Fibroblast of skin of right biceps (primary cell): ENCODE measurements at places on chromosomes 5 and 9.

DNA sequence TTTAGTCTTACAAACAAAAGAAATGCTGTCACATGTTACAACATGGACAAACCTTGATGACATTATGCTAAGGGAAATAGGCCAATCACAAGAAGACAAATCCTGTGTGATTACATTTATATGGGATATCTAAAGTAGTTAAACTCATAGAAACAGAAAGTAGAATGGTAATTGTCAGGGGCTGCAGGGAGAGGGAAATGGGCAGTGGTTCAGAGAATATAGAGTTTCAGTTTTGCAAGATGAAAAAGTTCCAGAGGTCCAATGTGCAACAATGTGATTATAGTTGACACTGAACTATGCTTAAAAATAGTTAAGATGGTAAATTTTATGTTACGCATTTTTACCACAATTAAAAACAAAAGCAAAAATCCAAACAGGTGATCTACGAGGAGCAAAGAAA, 265.5 kb downstream of the NDUFS4 start:
- no peak for DNase-seq

- DNase-seq = peak; percentile 22
These were observed 3.4 kb downstream of the SLC38A9 start for GRCh38 chr5:55708732-55709131.

- peak; percentile 68 for DNase-seq
These were observed 284.3 kb downstream of the ARHGAP26 start for GRCh38 chr5:143054480-143054941.

DNA sequence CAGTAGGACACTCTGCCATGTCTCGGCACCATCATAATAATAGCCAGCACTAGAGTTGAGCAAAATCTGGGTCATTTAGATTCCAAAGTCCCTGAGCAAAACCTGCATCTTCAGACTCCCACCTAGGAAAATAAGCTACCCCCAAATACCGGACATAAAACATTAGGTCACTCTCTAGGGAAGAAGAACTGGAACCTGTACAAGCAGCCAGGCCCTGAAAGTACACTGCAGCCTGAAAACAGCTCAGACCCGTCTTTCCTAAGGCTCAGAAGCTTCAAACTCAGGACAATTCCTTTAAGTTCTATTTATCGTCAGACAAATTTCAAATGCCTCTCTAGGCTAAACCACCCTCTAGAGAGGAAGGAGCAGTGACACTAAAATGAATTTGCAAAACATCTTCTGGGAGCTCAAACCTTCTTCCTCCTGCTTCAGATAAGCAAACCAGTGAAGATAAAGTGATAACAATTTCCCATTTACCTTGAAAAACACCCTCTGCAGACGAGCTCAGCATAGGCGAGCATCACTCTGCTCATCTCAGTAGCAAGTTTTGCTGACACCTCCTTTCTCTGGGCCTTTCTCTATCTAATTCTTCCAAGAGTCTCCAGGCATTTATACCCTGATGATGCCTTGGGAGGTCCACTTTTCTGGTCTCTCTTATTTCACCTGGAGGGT, 34.0 kb downstream of the ADAM19 start:
- no peak for DNase-seq

DNA sequence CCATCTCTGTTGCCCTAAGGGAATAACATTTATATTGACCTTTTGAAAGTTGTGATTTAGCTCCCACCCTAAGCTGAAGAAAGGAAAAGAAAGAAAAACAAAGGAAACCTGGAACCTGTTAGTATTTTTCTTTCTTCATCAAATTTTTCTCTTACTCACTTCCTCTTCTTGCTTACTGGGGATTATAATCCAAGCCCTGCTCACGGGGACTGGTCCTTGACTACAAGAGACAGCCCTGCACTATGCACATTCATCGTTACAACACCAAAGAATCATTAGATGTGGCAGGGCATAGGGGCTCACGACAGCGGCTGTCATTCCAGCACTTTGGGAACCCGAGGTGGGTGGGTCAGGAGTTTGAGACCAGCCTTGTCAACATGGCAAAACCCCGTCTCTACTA, 37.8 kb upstream of the LPAR1 start:
- no peak for DNase-seq

DNA sequence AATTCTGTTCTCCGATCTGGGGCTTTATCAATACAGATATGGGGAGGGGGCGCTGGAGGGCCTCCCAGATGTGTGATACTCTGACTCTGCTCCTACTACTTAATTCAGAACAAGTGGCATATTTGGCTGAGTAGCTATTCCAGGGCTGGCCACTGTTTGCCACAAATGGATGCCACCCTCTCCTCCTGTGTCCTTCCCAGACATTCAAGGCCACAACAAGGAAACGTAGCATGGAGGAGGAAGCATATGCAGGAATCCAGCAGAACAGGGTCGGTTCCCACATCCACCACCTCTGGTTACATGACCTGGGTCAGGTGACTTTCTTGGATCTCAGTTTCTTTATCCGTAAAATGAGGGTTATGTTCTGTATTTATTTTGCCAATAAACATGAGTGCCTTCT, 131.0 kb downstream of the GOLPH3 start:
- no peak for DNase-seq

- peak; percentile 46 for DNase-seq
These were observed 78.8 kb downstream of the ADAMTS2 start for GRCh38 chr5:179266291-179267070.

- no peak for DNase-seq
These were observed 144.7 kb downstream of the GABBR2 start for GRCh38 chr9:98563988-98564387.

DNA sequence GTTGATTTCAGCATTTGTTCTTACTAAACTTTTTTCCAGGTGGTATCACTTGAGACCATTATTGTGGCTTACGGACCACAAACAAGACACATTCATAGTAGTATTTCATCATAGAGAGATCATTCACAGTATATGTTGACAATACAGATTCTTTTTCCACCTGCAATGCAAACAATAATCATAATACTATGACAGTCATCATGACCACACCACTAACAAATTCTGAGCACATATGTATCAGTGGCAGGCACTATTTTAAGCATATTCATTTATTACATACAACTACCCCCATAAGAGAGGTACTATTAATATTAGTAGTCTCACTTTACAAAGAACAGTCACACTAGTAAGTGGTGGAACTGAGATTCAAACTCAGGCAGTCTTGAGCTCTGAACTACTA, 31.0 kb upstream of the C9orf40 start:
- DNase-seq = no peak

DNA sequence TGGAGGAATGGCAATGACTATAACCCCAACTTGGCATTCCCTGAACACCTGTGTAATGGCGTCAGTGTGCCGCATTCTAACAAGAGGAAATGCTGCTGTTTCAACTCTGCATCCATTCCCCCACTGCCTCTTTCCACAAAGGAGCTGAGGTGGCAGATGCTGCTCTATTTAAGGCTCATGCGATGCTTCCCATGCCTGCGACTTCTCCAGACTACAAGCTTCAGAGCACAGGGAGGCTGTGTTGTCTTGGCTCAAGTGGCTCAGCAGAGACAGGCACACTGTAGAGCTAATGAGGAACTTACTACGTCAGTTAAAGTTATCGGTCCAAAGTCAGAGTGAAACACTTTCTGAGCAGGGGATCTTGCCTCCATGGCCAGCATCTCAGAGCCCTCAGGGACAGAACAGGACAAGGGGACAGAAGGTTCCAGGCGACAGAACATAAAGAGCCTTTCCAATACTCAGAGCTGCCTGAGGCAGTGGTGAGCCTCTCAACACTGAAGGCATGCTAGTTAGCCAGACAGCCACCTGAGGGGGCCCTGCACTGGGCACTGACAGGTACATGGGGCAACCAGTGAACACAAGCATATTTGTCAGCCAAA, 21.8 kb downstream of the TNIP1 start:
- no peak for DNase-seq

GRCh38 chr9:12538842-12539579, 154.2 kb upstream of the TYRP1 start:
- no peak for DNase-seq

- peak; percentile 49 for DNase-seq
These were observed 82.1 kb downstream of the SLIT3 start for GRCh38 chr5:169218861-169219260.

DNA sequence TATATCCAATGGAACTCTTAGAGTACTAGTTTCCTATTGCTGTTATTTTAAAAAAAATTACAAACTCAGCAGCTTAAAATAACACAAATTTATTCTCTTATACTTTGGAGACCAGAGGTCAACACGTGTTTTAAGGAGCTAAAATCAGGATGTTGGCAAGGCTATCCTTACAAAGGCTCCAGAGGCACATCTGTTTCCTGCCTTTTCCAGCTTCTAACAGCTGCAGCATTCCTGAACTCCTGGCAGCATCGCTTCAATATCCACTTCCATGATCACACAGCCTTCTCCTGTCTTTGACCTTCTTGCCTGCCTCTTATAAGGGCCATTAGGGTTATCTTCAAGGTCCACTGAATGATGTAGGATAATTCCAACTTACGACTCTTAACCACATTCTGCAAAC, 92.2 kb upstream of the CCNG1 start:
- no peak for DNase-seq

GRCh38 chr9:36950389-36950788, 83.7 kb downstream of the PAX5 start:
- no peak for DNase-seq

GRCh38 chr5:43038496-43038989, 1.6 kb downstream of the ANXA2R start:
- peak; percentile 63 for DNase-seq

GRCh38 chr5:154191467-154192261, 1.1 kb downstream of the GALNT10 start:
- peak; percentile 56 for DNase-seq

DNA sequence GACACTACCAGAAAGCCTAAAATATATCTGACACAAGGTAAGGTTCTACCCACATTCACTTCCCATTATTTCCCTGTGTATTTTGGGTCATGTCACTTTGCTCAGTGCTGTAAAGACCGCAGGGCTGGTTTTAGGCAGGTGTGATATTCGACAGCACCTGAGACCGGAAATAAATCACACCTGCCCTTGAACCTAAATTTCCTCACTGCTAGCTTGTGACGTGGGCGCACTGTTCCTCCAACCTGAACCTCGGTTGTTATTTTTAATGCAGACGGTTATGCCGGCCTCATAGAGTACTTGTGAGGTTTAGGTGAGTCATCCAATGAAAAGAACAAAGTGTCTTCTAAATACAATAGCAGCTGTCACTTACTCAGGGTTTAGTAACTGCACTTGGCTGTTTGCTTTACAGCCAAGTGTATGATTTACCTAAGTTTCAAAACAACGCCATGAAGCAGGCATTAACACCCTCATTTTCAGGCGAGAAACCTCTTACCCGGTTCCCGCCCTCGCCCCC, 20.7 kb upstream of the ZNF782 start:
- peak; percentile 8 for DNase-seq

DNA sequence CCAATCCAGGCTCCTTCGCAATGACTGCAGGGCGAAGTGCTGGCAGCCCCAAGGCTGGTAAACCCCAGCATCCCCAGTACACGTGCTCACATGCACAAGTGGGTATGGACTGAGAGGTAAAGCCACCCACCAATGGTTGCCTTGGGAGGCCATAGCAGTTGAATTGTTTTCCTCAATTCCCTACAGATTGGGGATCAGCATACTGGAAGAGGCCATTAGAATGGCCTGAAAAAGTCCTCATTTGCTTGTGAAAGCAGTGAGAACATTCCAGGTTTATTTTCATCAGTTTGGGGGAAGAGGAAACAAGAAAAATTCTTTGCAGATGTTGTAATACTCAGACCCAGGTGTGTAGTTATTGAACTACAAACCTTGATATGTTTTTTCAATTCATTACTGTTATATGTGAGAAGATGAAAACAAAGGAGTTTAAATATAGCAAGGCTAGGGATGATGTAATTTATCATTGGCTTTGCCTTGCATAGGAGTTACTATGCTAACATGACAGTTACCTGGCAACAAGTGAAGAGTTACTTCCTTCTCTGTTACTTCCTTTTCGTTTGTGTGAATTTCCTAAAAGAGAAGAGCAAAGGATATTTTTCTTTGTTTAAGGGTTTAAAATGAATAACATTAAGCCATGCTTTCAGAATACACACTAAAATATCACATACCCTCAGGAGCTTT, 36.4 kb downstream of the MTMR12 start:
- peak; percentile 51 for DNase-seq

- no peak for DNase-seq
These were observed 215.1 kb upstream of the DAPK1 start for GRCh38 chr9:87282538-87282937.

DNA sequence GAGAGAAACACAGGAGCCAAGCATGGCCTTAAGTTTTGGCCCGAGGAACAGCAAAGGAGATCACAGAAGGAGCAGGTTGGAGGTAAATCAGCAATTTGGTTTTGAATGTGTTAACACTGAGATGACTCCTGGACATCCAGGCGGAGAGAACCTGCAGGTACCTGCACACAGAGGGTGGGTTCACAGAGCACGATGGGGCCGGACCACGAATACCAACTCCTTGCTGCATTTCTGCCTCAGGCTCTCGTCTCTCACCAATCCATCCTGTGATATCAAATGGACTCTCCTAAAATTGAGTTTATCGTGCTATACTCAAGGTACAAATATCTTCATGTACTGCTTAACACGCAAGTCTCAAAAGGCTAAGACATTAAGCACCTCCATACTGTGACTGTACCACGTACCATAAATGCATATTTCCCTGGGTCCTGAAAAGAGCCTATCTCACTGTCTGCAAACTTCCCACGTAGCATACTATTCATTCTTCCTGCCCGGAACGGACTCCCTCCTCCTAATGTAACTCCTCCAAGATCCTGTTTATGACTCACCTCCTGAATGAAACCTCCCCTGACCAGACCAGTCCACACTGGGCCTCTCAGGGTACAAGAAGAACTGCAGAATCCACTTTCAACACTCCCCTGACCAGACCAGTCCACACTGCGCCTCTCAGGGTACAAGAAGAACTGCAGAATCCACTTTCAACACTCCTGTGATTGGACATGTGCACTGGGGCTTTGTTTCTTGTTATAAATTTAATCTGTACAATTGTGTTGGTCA, 380.8 kb upstream of the RFX3 start:
- DNase-seq = peak; percentile 93

GRCh38 chr9:123453076-123453667, 97.2 kb downstream of the CRB2 start:
- no peak for DNase-seq

DNA sequence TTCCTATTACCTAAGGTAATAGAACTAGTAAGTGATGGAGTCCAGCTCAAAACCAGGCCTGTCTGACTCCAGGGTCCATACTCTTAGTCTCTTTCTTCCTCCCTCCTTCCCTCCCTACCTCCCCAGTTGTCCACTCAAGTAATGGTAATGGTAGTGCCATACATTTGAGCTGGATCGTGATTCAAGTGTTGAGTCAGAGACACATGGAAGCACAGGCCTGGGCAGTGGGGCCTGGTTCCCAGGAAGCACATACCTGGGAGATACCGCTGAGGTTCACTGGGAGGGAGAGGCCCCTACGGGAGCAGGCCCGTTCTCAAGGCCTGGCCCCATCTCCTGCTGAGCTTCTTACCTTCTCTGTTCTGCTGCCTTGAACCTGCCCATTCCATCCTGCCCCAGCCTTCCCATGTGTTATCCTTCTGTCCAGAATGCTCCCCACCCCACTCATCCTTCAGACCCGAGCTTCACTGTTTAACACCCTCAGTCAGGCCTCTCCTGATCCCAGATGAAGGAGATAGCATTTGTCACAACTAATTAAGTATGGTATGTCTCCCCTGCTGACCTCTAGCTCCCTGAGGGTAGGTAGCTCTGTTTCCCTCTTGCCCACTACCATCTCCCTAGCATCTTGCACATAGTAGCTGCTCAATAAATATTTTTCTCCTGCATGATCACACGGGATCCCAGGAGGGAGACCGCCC, 13.8 kb downstream of the URM1 start:
- DNase-seq = no peak
